ENCODE measurements at places on chromosomes 1 and 21. TPM values are rescaled to one million over a fixed set of nuclear protein-coding genes. Genes with fewer than 3 reads are reported as not detected.

Gene C8A
- polyA plus RNA-seq: not detected

- no peak for DNase-seq
These were observed 75.3 kb downstream of the ROR1 start for GRCh38 chr1:63849149-63849548.

Gene TNFSF4
- 2.7 TPM for polyA plus RNA-seq

Gene MAEL
- 0.07 TPM for polyA plus RNA-seq

DNA sequence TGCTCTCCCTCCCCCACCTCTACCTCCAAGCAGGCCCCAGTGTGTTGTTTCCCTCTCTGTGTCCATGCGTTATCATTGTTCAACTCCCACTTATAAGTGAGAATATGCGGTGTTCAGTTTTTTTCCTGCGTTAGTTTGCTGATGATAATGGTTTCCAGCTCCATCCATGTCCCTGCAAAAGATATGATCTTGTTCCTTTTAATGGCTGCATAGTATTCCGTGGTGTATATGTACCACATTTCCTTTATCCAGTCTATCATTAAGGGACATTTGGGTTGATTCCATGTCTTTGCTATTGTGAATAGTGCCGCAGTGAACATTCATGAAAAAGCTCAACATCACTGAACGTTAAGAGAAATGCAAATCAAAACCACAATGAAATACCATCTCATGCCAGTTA is 58.6 kb downstream of the DNAH14 start:
- DNase-seq: no peak

- DNase-seq: no peak
These were observed 3.5 kb upstream of the OR11L1 start for GRCh38 chr1:247845011-247845692.

Gene DIO1
- polyA plus RNA-seq: not detected

Gene C1orf115
- 197 TPM for polyA plus RNA-seq

DNA sequence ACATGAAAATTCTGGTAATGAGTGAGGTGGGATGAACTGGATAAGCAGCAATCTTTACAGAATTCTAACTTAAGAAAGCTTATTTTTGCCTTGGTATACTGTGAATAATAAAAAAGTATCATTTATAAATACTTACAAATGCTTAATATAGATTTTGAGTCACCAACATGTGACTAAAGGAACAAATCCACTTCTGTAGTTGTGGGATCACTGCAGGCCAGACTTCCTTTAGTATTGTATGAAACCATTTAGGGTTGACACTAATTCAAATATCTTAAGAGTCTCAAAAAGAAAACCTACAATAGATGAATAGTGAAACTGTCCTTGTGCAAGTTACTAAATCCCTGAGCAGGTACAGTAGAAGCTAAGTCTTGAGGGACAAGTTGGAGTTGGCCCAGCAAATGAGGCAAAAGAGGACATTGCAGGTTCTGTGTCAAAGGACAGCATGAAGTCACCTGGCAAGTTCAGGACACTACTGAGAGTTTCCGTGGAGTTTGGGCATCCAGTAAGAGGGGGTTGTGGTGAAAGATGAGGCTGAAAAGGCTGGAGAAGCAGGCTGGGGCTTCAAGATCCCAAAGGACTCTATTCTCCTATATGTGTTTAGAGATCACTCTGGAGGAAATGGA is 5.9 kb upstream of the THEM4 start:
- no peak for DNase-seq

Gene IL12RB2
- not detected for polyA plus RNA-seq

- DNase-seq: peak; percentile 74
These were observed at the start of gene FHAD1 for GRCh38 chr1:15246960-15247614. Gene FHAD1, plus strand, starts transcription at chr1:15247223. Its CDS starts 4,562 bp downstream, at chr1:15251785.

Gene SPATA21
- 0.17 TPM for polyA plus RNA-seq

DNA sequence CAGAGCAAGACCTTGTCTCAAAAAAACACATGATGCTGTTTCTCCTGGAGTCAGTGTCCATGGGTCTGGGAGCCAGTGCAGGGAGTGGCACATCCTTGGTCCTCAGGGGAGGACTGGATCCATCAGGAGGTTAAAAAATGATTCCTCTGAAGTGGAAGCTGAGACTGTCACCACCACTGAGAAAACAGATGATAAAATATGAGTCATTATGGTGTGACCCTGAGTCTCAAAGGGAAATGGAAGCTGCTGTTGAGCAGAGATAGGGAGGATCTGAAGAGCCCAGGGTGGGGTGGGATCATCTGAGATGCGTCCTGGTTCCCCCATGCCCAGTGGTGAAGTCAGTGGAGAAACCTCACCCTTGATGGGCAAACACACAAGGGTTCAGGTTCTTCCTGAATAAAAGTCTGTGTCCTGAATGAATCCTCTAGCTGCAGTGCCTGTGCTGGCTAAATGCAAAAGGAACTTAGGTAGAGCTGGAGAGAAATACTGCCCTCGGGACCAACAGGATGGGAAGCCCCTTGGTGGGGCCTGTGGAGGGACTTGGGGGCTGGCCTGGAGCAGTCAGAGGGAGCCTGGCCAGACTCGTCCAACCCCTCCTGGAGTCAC is 61.6 kb upstream of the TENT5B start:
- DNase-seq: no peak

Data from sigmoid colon (tissue), 7 donors.